ENCODE measurements at places on chromosomes 16 and 17. TPM values are rescaled to one million over a fixed set of nuclear protein-coding genes. Genes with fewer than 3 reads are reported as not detected.
A peak's percentile ranks its signal among the peaks of the same experiment; 100 is the strongest.

IGSF6 gene
- total RNA-seq = not detected

DNA sequence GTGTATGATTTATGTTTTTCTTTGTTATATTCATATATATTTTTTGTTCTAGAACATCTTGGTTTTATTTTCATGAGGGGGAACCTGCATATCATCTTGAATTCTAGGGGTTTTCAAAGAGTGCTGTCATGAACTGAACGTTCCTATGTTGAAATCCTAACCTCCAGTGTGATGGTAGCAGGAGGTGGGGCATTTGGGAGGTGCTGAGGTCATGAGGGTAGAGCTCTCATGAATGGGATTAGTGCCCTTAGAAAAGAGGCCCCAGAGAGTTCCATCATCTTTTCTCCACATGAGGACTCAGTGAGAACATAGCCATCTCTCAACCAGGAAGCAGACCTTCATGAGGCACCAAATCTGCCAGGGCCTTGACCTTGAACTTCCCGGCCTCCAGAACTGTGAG is 34.6 kb upstream of the CCDC182 start:
- DNase-seq = no peak

DNA sequence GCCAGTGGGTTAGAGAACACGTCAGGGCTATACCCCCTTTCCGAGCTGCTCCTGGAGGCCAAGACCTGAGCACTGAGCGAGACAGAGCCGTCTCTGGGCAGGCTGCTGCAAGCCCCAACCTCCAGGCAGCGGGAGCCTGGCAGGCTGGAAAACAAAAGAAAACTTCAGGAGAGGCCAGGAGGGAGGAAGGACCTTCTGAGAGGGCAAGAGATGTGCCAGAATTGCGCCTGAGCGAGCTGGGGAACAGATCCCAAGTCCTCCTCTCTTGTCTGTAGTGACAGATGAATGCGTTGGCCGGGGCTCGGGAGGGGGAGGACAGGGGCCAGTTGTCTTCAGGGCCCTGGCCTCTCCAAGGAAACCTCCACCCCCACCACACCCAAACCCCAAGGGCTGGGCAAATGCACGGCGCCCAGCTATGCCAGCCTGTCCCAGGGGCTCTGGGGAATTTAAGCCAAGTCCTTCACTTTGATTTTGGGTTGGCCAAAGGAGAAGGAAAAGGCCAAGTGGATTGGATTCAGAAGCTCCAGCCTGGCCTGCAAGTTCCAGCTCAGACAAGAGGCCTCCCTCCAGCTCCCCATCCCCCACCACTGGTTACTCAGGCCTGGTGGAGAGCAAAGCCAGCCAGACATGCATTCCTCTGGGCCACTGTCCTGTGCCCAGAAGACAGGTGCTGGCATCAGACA is 18.1 kb downstream of the SDK2 start:
- DNase-seq = no peak

DNA sequence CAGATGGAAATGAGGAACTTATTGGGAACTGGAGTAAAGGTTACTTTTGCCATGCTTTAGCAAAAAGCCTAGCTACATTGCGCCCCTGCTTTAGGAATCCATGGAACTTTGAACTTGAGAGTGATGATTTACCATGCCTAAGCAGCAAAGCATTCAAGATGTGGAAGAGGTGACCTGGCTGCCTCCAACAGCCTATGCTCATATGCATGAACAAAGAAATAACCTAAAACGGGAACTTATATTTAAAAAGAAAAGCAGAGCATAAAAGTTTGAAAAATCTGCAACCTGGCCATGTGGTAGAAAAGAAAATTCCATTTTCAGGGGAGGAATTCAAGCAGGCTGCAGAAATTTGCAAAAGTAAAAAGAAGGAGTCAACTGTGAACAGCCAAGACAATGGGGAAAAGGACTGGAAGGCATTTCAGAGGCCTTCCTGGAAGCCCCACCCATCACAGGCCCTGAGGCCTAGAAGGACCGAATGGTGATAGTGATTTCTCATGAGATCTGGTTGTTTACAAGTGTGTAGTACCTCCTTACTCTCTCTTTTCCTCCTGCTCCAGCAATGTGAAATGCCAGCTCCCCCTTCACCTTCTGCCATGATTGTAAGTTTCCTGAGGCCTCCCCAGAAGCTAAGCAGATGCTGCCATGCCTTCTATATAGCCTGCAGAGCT is 48.7 kb downstream of the MRPS23 start:
- DNase-seq = no peak

GRCh38 chr17:44900894-44901293 is 1.6 kb upstream of the EFTUD2 start:
- DNase-seq = peak; percentile 92

GRCh38 chr16:77322757-77323156 is 112.1 kb downstream of the ADAMTS18 start:
- no peak for DNase-seq

- DNase-seq = peak; percentile 5
Observed at GRCh38 chr17:63364387-63364786, 81.7 kb downstream of the CYB561 start.

GRCh38 chr17:76419576-76420260 is 33.2 kb downstream of the UBE2O start:
- DNase-seq = no peak

- no peak for DNase-seq
Observed at GRCh38 chr16:2979669-2980226, 498 bp downstream of the PKMYT1 start.

DNA sequence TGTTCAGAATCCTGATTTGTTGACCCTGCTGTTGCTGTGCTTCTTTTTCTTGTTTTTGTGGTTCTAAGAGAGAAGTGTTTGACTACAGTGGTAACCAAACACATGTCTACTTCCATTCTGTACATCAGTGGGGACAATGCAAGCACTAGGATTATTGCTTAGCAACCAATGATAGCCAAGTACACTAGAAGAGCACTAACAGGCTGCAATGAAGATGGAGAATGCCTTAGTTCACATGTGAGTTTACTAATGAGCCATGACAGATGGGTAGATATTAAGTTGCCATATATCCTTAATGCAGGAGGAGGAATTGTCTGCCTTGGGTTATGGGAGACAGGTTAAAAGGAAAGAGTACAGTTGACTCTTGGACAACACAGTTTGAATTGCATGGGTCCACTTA is 8.3 kb downstream of the EFCAB5 start:
- no peak for DNase-seq

C16orf89 gene
- total RNA-seq = 0.17 TPM

DNA sequence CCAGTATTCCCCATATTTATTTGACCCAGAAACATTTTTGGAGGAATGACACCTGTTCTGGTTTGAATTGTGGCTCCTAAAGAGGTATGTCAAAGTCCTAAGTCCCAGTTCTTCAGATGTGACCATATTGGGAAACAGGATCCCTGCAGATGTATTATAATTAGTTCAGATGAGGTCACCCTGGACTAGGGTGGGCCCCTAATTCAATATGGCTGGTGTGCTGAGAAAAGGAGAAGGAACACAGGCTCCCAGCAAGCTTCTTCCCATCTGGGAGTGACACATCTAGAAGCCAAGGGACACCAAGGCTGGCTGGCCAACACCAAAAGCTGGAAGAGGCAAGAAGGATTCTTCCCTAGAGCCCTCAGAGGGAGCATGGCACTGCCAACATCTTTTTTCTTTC is 3.8 kb upstream of the GCSH start:
- no peak for DNase-seq

DNA sequence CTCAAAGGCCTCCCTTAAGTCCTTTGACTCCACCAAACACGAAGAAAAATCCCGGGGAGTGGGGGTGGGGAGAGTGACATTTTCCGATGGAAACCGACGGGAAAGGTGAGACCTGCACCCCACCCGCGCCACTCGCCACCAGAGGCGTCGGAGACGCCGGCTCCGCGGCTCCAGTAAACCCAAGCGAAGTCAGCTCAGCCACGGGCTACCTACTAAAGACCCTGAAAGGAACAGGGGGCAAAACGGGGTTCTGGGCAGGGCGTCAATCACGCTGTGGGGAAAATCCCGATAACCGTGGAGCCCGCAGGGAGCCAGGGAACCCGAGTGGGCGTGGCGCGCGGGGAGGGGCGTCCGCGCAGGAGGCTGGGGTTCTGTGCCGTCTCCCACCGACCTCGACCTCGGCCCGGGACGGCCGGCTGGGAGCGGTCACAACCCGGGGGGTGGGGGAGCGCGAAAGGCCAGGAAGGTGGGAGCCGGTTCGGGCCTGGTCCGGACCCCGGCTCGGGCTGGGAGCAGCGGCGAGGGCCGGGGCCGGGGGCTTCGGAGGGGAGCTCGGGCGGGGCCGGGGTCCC is 565 bp downstream of the WDR45B start:
- peak; percentile 35 for DNase-seq

All from M059J (cell line).